Endothelial cell (in vitro differentiated cells): ENCODE measurements at places on chromosomes 1 and 21. TPM values are rescaled to one million over a fixed set of nuclear protein-coding genes. Genes with fewer than 3 reads are reported as not detected.

Gene SLAMF1
- not detected for total RNA-seq

- peaks cover 11% of the 10 kb centered on the region for H3K4me1 ChIP-seq
- H3K4me3 ChIP-seq = peak overlapping the region; percentile 78
- H3K27me3 ChIP-seq = peaks cover 3% of the 10 kb centered on the region
- peaks cover 55% of the 10 kb centered on the region for H3K36me3 ChIP-seq
- H3K27ac ChIP-seq = no peak overlapping the region
Observed at GRCh38 chr21:33245289-33245918, 15.7 kb downstream of the IFNAR2 start.

- peak overlapping the region; percentile 32 for H3K27ac ChIP-seq
- no peaks in the 10 kb centered on the region for H3K36me3 ChIP-seq
- H3K27me3 ChIP-seq = no peaks in the 10 kb centered on the region
- no peak overlapping the region for H3K4me3 ChIP-seq
- peaks cover 8% of the 10 kb centered on the region for H3K4me1 ChIP-seq
Observed at GRCh38 chr1:23224739-23225648, 7.7 kb upstream of the HTR1D start.

- no peak overlapping the region for H3K27ac ChIP-seq
- DNase-seq = no peak
- H3K36me3 ChIP-seq = peaks cover 3% of the 10 kb centered on the region
- peaks cover 8% of the 10 kb centered on the region for H3K4me1 ChIP-seq
- H3K27me3 ChIP-seq = peaks cover 4% of the 10 kb centered on the region
- no peak overlapping the region for H3K4me3 ChIP-seq
Observed at GRCh38 chr21:37682966-37683365, 233.3 kb downstream of the KCNJ6 start.

DNA sequence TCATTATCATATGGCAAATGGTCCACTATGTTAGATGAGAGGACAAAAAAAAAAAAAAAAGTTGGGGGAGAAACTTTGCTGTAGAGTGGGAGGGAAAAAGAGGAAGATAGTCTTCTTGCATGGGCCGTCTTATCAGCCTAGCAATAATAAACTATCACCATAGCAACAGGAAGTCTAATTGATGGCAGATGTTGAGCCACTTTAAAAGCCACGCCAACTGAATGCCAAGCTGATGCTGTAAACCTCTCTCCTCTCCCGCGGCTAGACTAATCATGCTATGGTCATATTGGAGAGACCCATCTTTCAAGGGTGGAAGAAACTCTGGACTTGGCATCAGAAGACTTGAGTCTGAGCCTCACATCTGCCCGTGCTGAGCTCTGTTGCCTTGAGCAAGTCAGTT, 122.2 kb upstream of the HOOK1 start:
- H3K4me1 ChIP-seq = peaks cover 9% of the 10 kb centered on the region
- DNase-seq = no peak
- H3K27ac ChIP-seq = no peak overlapping the region

GRCh38 chr1:217484871-217485270, 146.0 kb downstream of the GPATCH2 start:
- DNase-seq = no peak
- no peaks in the 10 kb centered on the region for H3K4me1 ChIP-seq
- no peaks in the 10 kb centered on the region for H3K36me3 ChIP-seq
- no peaks in the 10 kb centered on the region for H3K27me3 ChIP-seq
- no peak overlapping the region for H3K4me3 ChIP-seq

GRCh38 chr1:61011561-61012263, 70.6 kb upstream of the NFIA start:
- H3K36me3 ChIP-seq = no peaks in the 10 kb centered on the region
- no peak for DNase-seq
- peaks cover 1% of the 10 kb centered on the region for H3K27me3 ChIP-seq
- no peak overlapping the region for H3K4me3 ChIP-seq
- peaks cover 1% of the 10 kb centered on the region for H3K4me1 ChIP-seq

GRCh38 chr1:233010146-233010545, 59.7 kb downstream of the NTPCR start:
- no peak for DNase-seq
- no peak overlapping the region for H3K4me3 ChIP-seq
- H3K36me3 ChIP-seq = peaks cover 5% of the 10 kb centered on the region
- H3K4me1 ChIP-seq = peaks cover 5% of the 10 kb centered on the region
- H3K27me3 ChIP-seq = peaks cover 2% of the 10 kb centered on the region
- H3K27ac ChIP-seq = no peak overlapping the region

- H3K36me3 ChIP-seq = no peaks in the 10 kb centered on the region
- DNase-seq = no peak
- peaks cover 2% of the 10 kb centered on the region for H3K27me3 ChIP-seq
- no peak overlapping the region for H3K4me3 ChIP-seq
- H3K27ac ChIP-seq = no peak overlapping the region
Observed at GRCh38 chr1:185956881-185957280, 222.7 kb downstream of the HMCN1 start.

Gene APOBEC4
- not detected for total RNA-seq

Gene ASCL5
- total RNA-seq = not detected

Gene HOOK1
- 8.2 TPM for total RNA-seq

Gene PRAMEF27
- not detected for total RNA-seq

- H3K36me3 ChIP-seq = no peaks in the 10 kb centered on the region
- H3K27me3 ChIP-seq = no peaks in the 10 kb centered on the region
- H3K27ac ChIP-seq = no peak overlapping the region
- DNase-seq = no peak
Observed at GRCh38 chr1:166485620-166486019, 318.8 kb upstream of the FAM78B start.

GRCh38 chr1:50103615-50104081, 5.1 kb upstream of the ELAVL4 start:
- H3K4me1 ChIP-seq = no peaks in the 10 kb centered on the region
- DNase-seq = no peak
- H3K36me3 ChIP-seq = no peaks in the 10 kb centered on the region
- no peak overlapping the region for H3K4me3 ChIP-seq

- no peak for DNase-seq
- H3K4me3 ChIP-seq = no peak overlapping the region
- peaks cover 9% of the 10 kb centered on the region for H3K27me3 ChIP-seq
- no peak overlapping the region for H3K27ac ChIP-seq
Observed at GRCh38 chr1:3383679-3384078, 70.8 kb upstream of the ARHGEF16 start.

DNA sequence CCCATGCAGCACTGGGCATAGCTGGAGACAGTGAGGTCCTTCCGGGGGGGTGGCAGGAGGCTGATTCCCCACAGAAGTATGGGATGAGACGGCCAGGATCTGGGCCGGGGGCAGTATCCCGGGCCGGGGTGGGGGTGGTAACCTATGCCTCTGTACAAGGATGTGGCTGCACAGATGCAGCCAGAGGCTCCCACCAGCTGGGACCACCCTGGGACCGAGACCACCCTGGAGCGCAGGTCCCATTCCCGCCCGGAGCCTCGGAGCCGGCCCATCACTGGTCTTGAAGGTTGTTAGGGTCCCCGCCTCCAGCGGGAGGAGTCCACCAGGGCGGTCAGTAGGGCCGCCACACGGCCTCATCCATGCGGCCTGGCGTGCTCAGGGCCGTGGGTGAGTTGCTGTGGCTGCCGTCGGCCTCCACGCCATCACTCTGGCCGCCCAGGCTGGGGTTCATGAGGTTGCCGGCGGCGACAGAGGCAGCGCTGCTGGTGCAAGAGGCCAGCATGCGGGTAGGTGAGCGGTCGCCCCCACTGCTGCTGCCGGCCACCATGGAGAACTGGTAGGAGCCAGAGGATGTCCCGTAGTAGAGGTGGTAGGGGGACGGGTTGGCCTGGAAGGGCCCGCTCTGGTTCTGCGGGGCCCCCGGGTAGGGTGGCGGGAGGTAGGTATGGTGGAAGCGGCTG, 28.1 kb downstream of the RUNX3 start:
- H3K36me3 ChIP-seq = no peaks in the 10 kb centered on the region
- no peak overlapping the region for H3K27ac ChIP-seq
- no peaks in the 10 kb centered on the region for H3K4me1 ChIP-seq
- no peak for DNase-seq
- H3K4me3 ChIP-seq = no peak overlapping the region
- H3K27me3 ChIP-seq = peaks cover 2% of the 10 kb centered on the region

DNA sequence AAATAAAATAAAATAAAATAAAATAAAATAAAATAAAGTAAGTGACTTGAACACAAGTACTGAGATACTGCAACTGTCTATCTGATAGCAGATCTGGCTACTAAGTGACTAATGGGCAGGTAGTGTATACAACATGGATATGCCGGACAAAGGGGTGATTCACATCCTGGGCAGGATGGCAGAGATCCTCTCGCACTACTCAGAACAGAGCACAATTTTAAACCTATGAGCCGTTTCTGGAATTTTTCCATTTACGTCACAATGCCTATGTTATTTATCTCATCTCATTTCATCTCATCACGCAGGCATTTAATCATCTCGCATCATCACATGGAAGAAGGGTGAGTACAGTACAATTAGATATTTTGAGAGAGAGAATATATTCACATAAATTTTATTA, 233.3 kb upstream of the COA6 start:
- H3K27me3 ChIP-seq = peaks cover 2% of the 10 kb centered on the region
- no peak overlapping the region for H3K4me3 ChIP-seq
- no peak for DNase-seq
- no peak overlapping the region for H3K27ac ChIP-seq

GRCh38 chr1:217052626-217053025, 329.4 kb upstream of the ESRRG start:
- DNase-seq = no peak
- H3K4me1 ChIP-seq = no peaks in the 10 kb centered on the region
- H3K4me3 ChIP-seq = no peak overlapping the region
- H3K27ac ChIP-seq = no peak overlapping the region

- H3K4me3 ChIP-seq = no peak overlapping the region
- H3K27ac ChIP-seq = no peak overlapping the region
- peaks cover 1% of the 10 kb centered on the region for H3K27me3 ChIP-seq
- H3K36me3 ChIP-seq = no peaks in the 10 kb centered on the region
- DNase-seq = no peak
Observed at GRCh38 chr1:196091397-196092135, 516.7 kb downstream of the KCNT2 start.

Gene KPRP
- not detected for total RNA-seq

- H3K4me1 ChIP-seq = peaks cover 14% of the 10 kb centered on the region
- peaks cover 4% of the 10 kb centered on the region for H3K27me3 ChIP-seq
- no peak overlapping the region for H3K27ac ChIP-seq
- H3K4me3 ChIP-seq = no peak overlapping the region
- H3K36me3 ChIP-seq = no peaks in the 10 kb centered on the region
Observed at GRCh38 chr1:61436016-61436415, 288.9 kb downstream of the TM2D1 start.

Gene SLC45A3
- 9.2 TPM for total RNA-seq

GRCh38 chr1:20281801-20282200, 8.9 kb upstream of the VWA5B1 start:
- no peak overlapping the region for H3K4me3 ChIP-seq
- H3K27ac ChIP-seq = no peak overlapping the region
- H3K4me1 ChIP-seq = no peaks in the 10 kb centered on the region

DNA sequence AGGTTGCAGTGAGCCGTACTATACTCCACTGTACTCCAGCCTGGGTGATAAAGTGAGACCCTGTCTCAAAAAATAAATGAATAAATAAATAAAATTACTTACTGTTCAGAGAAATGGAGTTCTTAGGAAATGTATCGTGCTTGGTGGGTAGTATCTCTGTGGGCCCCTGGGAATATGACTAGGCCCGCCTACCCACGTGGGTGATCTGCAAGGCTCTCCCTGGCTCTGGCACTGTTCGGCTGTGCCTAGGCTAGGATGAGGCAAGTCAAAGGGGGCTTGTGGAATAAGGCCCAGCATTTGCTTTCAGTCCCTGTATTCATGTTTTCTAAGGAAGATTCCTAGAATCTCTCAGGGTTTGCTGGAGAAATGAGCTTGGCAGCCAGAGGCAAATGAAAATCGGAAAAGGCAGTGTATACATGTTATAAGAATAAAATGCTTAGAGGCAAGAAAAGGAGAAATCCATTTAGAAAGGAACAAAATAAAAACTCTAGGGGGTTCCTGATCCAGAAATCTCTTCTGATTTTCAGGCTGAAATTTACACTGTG, 4.5 kb upstream of the CSRP1 start:
- H3K27ac ChIP-seq = no peak overlapping the region
- no peak for DNase-seq
- peaks cover 47% of the 10 kb centered on the region for H3K4me1 ChIP-seq
- no peaks in the 10 kb centered on the region for H3K36me3 ChIP-seq
- peaks cover 9% of the 10 kb centered on the region for H3K27me3 ChIP-seq
- no peak overlapping the region for H3K4me3 ChIP-seq

Gene GFI1
- total RNA-seq = 0.26 TPM

Gene UBL4B
- not detected for total RNA-seq

- no peak overlapping the region for H3K27ac ChIP-seq
- H3K4me1 ChIP-seq = no peaks in the 10 kb centered on the region
- H3K27me3 ChIP-seq = no peaks in the 10 kb centered on the region
- no peaks in the 10 kb centered on the region for H3K36me3 ChIP-seq
- DNase-seq = no peak
Observed at GRCh38 chr1:243996223-243996622, 54.9 kb upstream of the ZBTB18 start.

Gene KCNA3
- 0.26 TPM for total RNA-seq

DNA sequence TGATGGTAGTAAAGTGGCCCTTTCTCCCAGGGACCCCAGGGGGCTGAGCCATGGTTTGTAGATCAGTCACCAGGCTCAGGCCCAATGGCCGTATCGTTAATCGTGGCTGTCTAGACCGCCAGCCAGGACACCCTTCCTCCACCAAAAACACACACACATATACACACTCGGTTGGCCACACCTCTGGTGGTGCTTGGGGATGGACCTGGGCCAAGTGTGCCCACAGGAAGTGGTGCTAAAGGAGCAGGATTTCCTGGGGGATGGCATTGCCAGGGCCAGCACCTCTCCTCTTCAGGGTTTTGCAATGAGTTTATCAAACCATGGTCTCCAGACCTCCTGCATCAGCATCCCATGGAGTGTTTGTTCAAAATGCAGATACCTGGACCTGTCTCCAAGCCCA, 36.2 kb downstream of the CITED4 start:
- DNase-seq = no peak
- H3K4me3 ChIP-seq = no peak overlapping the region
- peaks cover 25% of the 10 kb centered on the region for H3K4me1 ChIP-seq
- peaks cover 1% of the 10 kb centered on the region for H3K27me3 ChIP-seq

Gene KRTAP20-3
- total RNA-seq = not detected

DNA sequence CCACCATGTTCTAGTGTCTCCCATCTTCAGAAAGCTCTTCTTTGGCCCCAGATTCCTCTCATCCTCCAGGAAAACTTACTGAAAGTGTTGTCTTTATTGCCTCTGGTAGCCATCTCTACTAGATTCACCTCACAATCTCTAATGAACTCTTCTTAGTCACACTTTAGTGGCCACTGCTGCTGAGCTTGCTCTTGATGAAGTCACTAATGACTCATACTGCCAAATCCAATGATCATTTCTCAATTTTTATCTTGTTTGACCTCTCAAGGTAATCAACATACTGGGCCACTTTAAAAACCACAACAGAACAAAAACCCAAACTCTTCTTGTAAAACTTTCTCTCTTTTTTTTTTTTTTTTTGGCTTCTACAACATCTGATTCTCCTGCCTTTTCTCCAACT, 196.4 kb downstream of the LHX8 start:
- H3K27ac ChIP-seq = no peak overlapping the region
- no peak overlapping the region for H3K4me3 ChIP-seq
- H3K27me3 ChIP-seq = no peaks in the 10 kb centered on the region

- H3K27me3 ChIP-seq = peaks cover 3% of the 10 kb centered on the region
- DNase-seq = no peak
- H3K36me3 ChIP-seq = no peaks in the 10 kb centered on the region
Observed at GRCh38 chr21:29423099-29423870, 124.6 kb downstream of the BACH1 start.

Gene ERG
- 133 TPM for total RNA-seq

- H3K27ac ChIP-seq = no peak overlapping the region
- no peaks in the 10 kb centered on the region for H3K36me3 ChIP-seq
- no peak for DNase-seq
- H3K27me3 ChIP-seq = no peaks in the 10 kb centered on the region
- no peaks in the 10 kb centered on the region for H3K4me1 ChIP-seq
Observed at GRCh38 chr1:6747674-6748073, 37.6 kb upstream of the CAMTA1 start.
